A673 (cell line): ENCODE measurements at places on chromosomes 4 and X.
A peak's percentile ranks its signal among the peaks of the same experiment; 100 is the strongest.

DNA sequence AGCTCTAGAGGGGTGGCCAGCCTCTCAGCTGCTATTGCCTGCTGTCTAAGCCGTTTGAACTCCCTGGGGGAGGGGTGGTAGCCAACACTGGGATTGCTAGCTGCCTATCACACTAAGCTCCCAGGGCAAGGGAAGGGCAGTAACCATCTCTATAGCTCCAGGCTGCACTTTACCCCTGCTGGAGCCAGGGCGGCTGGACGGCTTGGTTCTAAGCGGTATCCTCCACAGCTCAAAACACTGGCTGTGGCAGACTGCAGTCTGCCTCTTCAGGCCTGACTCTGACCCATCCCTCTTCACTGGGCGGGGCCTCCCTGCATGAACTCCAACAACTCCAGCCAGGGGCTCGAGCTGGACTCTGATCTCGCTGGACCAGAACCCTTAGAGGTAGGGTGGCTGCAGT is 55.3 kb upstream of the GNRHR start:
- DNase-seq: no peak

- no peak for DNase-seq
Observed at GRCh38 chr4:105598787-105599186, 46.4 kb downstream of the ARHGEF38 start.

DNA sequence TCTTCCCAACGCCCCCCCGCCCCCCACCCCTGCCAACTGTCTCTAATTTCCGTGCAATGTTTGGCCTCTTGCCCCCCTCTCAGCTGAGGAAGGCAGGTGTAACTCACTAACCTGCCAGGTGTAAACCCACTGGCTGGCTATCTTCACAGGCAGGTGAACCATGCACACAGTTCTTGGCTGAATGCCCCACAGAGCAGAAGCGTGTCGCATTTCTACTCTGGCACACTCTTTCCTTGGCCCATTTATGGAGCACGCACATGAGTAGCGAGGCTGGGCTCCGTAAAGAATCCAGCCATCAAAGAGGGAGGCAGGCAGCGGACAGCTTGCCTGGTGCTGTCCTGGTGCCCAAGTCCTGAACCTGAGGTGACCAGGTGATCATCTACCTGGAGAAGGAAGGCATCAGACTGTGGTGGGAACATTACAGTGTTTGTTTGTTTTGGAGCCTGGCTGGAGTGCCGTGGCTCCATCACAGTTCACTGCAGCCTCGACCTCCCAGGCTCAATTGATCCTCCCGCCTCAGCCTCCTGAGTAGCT is 39.2 kb upstream of the CRMP1 start:
- no peak for DNase-seq

DNA sequence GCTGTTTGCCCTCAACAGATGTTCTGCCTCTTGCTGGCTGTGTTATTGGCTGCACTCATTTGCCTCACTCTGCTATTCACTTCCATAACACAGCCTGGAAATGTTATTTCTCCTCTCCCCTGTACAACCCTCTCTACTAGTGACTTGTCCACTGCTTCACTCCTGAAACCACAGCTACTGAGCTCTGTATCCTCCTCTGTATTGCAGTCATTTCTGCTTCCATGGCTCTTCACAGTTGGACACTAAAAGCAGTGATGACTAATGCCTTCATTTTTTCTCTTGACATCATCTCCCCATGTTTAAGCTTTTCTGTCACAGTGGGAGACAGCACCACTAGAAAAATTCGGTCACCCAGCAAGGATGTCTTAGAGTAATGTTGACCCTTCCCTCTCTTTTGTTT is 123.0 kb upstream of the PPP1R2C start:
- peak; percentile 1 for DNase-seq

DNA sequence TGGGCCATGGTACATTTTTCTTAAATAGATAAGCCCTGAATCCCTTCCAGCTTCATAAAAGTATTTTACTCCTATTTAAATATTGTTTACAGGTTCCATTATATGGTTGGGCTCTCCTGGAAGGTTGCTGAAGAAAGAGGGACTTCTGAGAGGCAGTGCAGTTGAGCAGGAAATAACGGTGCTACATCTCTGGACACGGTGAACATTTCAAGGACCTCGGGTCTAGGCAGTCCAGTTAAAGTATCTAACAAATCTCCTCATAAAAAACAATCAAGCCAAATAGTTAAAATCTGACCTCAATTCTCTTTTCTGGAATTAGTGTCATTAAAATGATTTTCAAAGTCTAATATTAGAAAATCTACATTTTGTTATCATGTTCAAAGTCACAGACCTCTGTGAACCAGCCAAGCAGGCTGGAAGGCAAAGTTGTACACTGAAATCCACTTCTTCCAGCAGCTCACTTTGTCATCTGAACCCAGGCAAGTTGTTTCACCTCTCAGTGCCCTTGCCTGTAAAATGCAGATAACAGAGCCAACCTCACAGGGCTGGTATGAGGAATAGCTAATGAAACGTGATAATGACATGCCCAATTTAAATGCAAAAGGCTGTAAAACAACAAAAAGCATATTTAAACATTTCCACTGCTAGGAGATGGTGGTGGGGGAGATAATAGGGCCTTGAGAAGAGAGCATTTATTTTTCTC is 267.0 kb upstream of the KLF3 start:
- DNase-seq: no peak

GRCh38 chr4:107888237-107888636 is 43.1 kb upstream of the CYP2U1 start:
- DNase-seq: peak; percentile 12

DNA sequence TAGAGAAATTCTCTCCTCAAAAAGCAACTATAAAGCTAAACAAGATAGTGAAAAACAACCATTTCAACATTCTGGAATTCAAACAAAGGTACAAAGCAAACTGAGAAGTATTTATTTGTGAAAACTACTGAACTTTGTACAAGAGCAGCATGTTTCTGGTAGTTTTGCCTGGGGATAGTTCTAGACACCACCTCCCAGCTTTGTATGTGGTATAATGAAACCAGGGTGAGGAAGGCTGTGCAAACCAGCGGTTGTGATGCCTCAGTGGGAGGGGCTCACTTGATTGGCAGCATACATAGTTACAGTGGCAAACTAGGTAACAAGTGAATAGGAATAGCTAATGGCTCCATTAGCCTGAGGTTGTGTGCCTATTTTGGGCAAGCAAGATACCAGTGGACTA is 18.6 kb upstream of the FRMD7 start:
- no peak for DNase-seq

DNA sequence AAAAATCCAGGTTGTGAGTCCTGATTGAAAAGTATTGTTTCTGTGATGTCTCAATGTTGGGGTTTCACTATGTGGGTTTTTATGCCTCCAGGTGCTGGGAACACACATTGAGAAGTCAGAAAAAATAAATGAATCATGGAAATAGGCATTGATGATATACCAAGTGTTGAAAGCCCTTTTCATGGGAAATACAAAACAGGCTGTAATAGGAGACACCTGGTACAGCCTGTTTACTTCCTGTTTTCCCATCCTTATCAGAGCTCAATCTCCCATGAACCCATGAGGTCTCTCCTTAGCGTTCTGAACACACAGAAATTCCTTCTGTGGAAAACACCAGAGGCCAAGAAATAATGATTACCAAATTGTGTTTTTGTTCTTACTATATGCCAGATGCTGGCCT is 106.3 kb upstream of the BOD1L1 start:
- DNase-seq: peak; percentile 3

GRCh38 chr4:77002321-77003107 is 53.0 kb downstream of the SEPTIN11 start:
- peak; percentile 52 for DNase-seq

GRCh38 chr4:10662937-10663336 is 21.6 kb downstream of the CLNK start:
- no peak for DNase-seq

- peak; percentile 29 for DNase-seq
Observed at GRCh38 chrX:131763674-131764073, 219.8 kb downstream of the OR13H1 start.

DNA sequence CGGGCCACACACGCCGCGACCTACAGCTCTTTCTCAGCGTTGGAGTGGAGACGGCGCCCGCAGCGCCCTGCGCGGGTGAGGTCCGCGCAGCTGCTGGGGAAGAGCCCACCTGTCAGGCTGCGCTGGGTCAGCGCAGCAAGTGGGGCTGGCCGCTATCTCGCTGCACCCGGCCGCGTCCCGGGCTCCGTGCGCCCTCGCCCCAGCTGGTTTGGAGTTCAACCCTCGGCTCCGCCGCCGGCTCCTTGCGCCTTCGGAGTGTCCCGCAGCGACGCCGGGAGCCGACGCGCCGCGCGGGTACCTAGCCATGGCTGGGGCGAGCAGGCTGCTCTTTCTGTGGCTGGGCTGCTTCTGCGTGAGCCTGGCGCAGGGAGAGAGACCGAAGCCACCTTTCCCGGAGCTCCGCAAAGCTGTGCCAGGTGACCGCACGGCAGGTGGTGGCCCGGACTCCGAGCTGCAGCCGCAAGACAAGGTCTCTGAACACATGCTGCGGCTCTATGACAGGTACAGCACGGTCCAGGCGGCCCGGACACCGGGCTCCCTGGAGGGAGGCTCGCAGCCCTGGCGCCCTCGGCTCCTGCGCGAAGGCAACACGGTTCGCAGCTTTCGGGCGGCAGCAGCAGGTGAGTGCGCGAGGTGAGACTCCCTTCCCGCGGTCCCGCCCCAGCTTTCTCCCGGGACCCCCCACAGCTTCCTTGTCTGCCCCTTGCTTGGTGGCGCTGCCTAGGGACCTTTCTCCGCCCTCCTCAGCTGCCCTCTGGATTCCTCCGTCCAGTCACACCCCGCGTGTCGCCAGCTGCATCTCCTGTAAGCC is 678 bp downstream of the BMP3 start:
- no peak for DNase-seq

- no peak for DNase-seq
Observed at GRCh38 chrX:37638047-37638446, 47.5 kb upstream of the XK start.

DNA sequence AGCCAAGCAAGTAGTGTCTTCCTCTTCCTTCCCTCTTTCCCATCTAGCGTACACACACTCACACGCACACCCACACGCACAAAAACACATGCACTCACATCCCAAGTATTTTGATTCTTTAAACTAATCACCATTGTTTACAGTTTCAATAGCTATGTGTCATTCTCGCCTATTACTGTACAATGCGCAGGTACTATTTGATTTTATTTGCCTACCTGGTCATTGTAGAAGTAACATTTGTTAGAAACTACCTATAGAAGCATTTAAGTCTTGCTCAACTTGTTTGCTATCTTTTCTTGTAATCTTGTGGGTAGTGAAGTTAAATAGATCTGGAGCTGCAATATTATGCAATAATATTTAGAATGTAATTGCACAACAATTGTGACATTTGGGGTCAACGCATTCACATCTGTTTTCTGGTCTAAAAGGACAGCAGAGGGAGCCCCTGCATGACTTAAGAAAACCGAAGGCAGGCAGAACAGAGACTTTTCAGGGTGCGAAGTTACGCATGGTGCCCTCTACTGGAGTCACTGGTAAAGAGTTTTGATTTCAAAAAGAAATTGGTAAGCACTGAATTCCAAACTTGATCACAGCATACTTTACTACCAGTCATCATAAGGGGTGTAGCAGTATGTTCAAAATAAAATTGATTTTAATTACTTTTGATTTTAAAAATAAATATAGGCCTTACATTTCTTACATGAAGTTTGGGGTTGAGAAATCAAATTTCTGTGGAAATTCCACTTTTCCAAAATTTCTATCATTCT is 503.3 kb upstream of the FAM241A start:
- peak; percentile 92 for DNase-seq

DNA sequence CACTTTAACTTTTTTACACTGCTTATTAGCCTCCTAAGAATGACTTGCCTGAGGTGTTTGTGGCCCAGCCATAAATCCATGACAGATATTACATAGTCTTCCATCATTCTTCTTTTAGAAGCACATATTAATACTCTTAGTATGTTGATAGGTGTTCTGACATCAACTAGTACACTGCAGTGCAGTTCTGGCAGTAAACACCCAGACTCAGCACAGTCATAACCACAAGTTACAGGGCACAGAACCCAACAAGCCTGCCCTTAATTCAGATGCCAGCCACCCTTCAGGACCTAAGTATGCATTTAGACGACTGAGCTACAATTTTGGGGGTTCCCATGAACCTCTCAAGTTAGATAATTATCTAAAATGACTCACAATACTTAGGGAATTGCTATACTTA is 36.5 kb upstream of the GUCY1B1 start:
- DNase-seq: no peak

DNA sequence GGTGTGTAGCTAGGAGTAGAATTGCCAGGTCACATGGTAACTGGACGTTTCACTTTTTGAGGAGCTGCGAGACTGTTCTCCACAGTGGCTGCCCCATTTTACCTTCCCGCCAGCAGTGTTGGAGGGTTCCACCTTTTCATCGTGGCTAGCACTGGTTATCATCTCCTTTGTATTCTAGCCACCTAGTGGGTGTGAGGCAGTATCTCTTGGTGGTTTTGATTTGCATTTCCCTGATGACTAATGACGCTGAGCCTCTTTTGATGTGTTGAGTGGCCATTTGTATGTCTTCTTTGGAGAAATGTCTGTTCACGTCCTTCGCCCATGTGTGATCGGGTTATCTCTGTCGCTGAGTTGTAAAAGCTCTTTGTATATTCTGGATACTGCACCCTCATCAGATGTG is 10.6 kb downstream of the ABCD1 start:
- DNase-seq: no peak

DNA sequence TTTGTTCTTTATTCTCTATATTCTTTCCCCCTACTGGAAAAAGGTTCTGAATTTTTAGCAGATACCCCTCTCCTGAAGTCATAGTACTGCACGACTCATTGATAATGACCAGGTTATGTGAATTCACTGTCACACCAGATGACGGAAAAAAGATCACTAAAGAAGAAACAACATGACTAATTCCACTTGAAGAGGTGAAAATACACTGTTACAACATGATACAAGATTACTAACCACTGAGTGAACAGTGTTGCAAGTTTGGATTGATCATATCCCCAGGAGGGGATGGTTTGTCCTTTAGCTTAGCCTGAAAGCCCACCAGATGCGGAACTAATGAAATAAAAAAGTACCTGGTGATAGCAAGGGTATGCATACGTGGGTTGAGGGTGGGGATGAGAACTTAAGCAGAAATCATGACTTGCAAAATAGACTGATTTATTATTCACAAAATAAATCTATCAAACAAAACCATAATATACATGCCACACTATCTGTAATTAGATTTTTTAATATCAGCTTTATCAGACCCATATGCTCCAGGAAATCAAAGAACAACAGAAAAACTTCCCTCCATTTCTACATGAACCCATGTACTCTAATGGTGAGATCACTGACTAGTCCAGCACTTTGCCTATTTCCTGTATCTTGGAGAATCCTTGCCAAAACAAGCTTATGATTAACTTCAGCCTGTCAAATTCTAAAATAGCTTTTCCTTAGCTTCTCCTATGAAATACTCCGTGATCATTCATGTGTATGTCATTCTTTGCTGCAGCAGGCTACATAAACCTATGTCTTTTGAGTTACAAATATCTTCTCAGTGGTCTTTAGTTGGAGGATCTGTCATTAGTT is 257.4 kb upstream of the AGA start:
- DNase-seq: no peak

GRCh38 chr4:5660185-5660584 is 48.2 kb downstream of the EVC2 start:
- DNase-seq: no peak

DNA sequence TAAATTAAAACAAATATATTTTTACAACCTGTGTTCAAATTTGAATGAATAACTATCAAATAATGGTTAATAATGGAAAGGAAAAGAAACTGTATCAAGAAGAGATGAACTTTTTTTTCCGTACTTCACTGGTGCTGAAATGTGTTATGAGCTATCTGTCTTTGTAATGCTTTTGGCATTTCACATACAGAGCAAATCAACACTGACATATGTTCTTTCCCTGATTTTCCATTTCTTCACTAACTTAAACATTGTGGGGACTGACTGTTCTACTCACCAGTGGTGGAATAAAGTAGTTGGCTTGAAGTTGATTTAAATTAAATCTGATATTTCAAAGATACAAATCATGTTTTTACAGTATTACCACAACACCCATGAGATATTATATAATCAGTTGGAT is 304.0 kb upstream of the BMP3 start:
- DNase-seq: no peak
